HT-29 (cell line): ENCODE measurements at places on chromosomes 2 and 18.

GRCh38 chr2:64931246-64932115 is 57.7 kb upstream of the SLC1A4 start:
- DNase-seq, result no peak

- DNase-seq, result no peak
Observed at GRCh38 chr2:40318921-40319320, 133.0 kb downstream of the SLC8A1 start.

DNA sequence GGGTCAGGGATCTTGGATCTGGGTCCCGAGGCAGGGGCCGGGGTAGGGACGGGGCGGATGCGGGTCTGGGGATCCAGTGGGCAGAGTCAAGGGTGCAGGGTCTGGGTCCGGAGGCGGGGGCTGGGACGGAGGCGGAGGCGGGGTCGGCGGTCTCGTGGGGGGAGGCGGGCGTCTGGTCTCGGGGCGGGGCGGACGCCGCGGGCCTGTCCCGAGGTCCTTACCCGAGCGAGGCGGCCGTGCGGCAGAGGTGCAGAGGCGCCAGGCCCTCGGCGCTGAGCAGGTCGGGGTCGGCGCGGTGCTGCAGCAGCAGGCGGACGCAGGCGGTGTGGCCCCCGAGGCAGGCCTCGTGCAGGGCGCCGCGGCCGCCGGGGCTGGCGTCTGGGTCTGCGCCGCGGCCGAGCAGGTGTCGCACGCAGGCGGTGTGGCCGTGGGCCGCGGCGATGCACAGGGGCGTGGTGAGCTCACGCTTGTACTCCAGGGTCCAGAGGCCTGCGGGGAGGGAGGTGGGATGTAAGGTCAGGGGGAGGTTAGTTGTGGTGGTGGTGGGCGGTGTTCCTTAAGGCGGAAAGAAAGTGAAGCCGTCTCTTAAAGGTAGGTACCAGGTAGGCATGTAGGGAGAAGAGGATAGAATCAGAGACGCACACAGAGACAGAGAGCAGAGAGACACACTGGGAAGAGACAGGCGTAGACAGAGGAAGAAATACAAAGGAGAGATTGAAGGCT is 26.6 kb downstream of the ASB18 start:
- DNase-seq, result no peak

GRCh38 chr18:69948919-69949537 is 1.4 kb upstream of the CD226 start:
- DNase-seq, result no peak

GRCh38 chr2:44555700-44556099 is 194.0 kb downstream of the CAMKMT start:
- no peak for DNase-seq

- no peak for DNase-seq
Observed at GRCh38 chr2:1778566-1778965, 34.3 kb upstream of the PXDN start.

DNA sequence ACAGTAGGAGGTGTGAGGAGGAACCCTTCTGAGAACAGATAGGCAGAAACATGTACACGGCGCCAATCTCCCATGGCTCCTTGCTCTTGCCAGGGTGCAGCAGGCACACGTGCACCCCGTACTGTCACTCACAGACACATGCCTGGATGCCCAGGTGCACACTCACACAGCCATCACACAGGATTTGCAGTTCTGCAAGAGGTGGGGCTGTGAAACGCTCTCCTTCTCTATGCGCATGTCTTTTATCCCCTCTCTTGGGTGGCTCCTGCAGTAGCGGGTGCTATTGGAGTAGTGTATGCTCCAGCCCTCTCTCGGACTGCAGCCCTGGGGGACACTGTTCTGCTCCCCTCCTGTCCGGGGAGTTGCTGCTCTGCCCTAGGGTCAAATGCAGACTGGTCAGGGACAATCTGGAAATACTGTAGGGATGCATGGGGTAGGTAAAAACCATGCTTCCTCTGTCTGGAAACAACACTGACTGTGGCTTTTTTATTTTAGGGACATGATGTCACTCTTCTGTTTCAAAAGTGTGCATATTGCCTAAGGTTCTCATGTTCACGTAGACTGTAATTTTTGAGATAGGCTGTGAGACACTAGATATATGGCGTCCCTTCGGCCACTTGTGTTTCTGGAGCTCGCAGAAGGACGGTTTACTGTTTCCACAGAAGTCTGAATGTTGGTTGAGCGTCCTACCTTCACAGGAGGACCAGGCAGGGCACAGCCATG is 118.5 kb downstream of the PRKCE start:
- no peak for DNase-seq

DNA sequence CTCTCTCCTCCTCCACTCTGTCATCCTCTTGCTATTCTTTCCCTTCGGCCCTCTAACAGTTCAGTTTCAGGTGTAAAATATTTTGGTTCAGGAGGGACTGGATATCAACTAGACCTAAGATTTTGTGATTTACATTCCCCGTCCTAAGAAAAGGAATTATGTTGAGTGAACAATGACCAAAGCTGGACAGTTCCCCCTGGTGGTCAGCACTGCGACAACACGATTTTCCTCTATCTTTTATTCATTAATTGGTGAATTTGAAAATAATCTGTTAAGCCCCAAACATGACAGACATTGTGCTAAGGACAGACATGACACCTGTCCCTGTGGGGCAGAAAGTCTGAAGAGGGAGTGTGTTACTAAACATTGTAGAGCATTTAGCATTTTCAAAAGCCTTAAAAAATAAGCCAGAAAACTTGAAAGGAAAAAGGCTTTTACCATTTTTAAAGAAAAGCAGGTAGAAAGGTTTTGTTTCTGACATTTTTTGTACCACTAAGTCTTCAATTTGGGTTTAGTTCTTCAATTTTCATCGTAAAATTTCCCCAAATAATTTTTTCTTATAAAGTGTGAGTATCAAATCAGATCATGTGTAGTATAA is 28.4 kb upstream of the GTF2A1L start:
- peak; percentile 36 for DNase-seq

DNA sequence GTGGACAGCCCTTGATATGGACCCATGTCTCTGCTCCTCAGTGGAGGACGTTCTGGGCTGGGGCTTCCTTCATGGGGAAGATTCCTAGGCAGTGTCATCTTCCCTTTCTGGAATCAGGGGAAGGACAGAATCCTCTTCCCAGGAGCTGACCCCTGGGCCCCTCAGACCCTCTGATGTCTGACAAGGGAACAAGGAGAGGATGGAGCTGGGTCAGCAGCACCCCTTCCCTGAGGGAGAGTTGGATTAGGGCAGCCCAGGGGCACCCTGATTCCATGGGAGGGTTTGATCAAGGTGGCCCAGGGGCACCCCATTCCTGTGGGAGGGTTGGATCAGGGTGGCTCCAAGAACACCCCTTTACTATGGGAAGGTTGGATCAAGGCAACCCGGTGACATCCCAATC is 86.5 kb downstream of the ACKR3 start:
- no peak for DNase-seq
